ENCODE measurements at places on chromosomes 16 and 17.
A peak's percentile ranks its signal among the peaks of the same experiment; 100 is the strongest.

GRCh38 chr16:68265078-68265920, 973 bp downstream of the SLC7A6 start:
- DNase-seq: peak; percentile 77

DNA sequence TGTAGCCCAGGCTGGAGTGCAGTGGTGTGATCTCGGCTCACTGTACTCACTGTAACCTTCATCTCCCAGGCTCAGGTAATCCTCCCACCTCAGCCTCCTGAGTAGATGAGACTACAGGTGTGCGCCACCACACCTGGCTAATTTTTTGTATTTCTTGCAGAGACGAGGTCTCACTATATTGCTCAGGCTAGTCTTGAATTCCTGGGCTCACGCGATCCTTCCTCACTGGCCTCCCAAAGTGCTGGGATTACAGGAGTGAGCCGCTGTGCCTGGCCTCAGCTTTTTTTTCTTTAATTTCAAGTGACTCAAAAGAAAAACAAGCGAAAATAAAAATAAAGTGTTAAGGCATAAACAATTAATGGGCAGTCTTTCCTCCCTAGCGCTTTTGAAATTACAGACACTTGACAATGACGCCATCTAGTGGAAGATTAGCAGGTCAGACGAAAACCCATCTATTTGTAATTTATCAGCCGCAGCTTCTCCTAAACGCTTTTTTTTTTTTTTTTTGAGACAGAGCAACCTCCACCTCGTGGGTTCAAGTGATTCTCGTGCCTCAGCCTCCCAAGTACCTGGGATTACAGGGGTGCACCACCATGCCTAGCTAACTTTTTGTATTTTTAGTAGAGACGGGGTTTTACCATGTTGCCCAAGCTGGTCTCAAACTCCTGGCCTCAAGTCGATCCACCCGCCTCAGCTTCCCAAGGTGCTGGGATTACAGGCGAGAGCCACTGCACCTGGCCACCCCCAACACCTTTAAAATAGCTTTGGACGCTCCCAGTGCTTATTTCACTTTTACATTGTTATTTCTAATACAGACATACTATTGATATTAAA, 28.1 kb upstream of the PECAM1 start:
- peak; percentile 63 for DNase-seq

DNA sequence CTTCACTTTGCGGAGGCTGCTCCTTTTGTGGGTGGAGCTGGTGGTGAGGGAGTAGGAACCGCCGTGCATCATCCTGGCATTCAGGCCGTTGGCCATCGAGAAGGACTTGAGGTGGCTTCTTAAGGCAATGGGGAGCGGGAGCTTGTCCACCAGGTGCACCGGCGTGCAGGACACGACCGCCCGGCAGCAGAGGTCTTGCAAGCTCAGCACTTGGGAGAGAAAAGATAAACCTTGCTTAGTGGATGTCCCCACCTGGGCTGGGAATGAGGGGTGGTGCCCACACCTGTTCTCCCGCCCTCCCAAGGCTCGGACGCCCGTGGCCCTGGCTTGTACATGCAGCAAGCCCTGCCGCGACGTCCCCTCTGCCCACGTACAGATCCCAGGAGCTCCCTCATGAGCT, 9.7 kb upstream of the WDR45B start:
- DNase-seq: no peak

- no peak for DNase-seq
These were observed 96.6 kb downstream of the HELZ start for GRCh38 chr17:67148352-67148751.

DNA sequence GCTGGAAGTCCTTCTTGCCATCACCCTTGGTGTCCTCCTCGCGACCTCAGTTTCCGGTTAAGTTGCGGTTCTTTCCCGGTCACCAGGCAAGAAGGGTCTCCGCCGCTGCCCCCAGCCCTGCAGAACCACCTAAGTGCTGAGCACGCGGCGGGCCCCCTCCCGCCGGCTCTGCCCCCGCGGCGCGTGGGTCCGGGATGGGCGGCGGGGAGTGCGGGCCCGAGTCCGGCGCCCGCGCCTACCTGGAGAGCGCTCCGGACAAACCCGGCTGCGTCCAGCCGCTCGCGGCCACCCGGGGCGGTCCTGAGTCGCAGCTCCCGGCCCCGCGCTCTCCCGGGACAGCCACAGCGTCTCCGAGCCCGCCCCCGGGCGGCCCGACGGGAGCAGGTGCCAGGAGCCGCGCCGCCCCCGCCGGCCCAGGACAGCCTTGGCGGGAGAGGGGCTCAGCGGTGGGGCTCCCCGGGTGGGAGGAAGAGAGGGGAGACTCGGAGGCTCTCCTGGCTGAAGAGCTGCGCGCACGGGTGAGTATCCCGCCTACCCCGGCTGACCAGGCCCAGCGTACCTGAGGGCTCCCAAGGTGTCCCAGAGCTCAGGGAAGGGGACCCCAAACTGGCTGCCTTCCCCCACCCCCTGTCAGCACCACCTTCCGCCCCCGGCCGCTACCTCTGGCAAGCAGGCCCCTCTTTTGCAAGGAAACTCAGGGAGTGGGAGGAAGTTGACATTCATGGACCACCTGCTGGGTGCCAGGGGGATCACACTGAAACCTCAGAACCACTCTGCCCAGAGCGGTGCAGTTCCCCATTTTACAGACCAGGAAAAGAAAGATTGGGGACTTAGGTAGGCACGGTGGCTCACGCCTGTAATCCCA, 22.2 kb upstream of the C17orf113 start:
- peak; percentile 27 for DNase-seq

DNA sequence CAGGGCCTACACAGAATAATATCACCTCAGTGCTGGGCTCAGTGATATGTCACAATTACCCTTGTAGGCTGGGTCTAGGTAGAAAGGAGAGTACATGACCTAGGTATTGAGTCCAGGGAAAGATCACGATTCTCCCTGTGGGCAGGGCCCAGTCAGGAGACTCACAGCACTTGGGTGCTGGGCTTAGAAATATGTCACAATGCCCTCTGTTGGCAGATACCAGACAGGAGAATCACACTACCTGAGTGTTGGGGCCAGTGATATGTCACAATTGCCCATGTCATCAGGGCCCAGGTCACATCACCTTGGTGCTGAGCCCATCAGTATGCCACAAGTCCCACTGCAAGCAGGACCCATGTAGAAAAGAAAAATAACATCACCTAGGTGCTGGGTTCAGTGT, 2105.5 kb downstream of the TP53TG3F start:
- no peak for DNase-seq

- no peak for DNase-seq
These were observed 47.6 kb downstream of the MED13 start for GRCh38 chr17:62017496-62017895.

DNA sequence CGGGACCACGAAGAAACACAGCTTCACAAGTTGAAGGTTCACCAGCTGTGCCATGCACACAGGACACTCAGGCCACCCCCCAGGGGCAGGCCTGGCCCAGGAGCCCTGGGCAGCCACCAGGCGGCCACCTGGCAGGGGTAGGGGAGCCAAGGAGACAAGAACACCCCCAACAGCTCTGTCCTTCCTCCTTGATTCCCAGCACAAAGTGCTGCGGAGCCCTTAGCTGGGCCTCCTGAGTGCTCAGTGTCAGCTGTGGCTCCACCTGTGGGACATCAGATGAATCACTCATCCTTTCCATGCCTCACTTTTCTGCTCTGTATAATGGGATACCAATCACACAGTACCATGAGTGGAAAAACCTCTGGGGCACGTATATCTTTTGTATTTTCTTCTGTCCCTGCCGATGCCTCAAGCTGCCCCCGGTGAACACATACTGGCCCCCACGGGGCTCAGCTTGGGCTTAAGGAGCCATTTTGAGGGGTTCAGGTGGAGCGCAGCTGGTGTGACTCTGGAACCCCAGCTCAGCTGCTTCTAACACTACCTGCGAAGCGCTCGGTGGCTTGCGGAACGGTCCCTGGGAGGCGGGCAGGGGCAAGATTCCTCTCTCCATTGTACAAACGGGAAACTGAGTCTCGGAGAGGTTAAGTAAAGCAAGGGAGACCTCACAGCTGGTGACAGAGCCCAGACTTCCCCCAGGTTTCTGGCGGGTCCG, 12.0 kb downstream of the GALK1 start:
- DNase-seq: no peak

DNA sequence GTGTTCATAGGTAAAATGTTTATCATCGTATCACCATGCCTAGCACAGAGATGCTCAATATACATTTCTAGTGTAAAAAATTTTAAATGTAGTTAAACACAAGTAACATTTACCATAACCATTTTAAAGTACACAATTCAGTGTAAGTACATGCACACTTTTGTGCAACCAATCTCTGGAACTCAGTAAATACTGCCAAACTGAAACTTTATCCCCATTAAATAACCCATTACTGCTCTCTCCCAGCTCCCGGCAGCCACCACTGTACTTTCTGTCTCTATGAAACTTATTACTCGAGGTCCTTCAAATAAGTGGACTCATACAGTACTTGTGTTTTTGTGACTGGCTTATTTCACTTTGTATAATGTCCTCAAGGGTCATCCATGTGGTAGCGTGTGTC, 29.0 kb downstream of the RMI2 start:
- DNase-seq: no peak

DNA sequence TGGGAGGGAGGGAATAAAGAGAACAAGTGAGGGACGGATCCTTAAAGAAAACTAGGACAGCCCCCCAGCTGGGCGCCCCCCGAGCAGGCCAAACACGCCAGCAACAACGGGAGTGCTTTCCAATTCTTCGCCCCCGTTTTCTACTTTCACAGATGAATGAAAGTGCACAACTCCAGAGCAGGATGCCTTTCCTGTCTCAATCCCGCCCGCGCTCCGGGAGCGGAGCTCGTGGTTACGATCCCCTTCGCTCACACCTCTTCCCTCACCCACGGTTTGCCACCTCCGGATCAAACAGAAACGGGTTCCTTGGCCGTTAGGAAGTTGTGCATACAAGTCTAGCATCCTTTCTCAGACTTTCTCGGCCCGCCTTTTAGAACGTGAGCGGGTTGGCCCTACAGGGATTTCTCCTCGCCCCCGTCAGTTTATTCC, 680 bp downstream of the SKA2 start:
- peak; percentile 63 for DNase-seq

DNA sequence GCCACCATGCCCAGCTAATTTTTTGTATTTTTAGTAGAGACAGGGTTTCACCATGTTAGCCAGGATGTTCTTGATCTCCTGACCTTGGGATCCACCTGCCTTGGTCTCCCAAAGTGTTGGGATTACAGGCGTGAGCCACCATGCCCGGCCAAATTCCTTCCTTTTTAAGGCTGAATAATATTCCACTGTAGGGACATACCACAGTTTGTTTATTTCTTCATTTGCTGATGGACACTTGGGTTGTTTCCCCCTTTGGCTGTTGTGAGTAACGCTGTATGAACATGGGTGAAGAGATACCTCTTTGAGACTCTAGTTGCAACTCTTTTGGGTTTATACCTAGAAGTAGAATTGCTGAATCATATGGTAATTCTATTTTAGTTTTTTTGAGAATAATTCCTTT, 13.1 kb upstream of the MGAT5B start:
- DNase-seq: no peak

GRCh38 chr17:9009737-9010136, 11.6 kb upstream of the NTN1 start:
- peak; percentile 50 for DNase-seq

GRCh38 chr16:53948734-53949430, 244.9 kb downstream of the FTO start:
- no peak for DNase-seq

DNA sequence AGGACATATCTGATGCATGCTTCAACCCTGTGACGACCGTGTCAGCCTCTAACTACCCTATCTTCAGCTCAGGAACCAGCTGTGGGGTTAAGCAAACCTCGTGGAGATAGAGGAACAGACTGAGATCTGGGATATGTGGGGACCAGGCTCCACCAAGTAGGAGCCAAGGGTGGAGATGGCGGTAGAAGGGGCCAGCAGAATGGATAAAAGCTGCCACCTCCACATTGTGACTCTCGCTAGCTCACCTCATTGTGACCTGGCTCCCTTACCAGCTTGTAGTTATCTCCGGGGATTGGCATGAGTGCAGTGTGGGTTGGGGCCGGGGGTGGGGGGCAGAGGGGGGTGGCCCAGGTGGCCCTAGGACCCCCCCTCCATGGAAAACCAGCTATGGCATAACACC, at the start of gene SPEM2:
TSS of gene SPEM2 (plus strand) at position 301 of the 400 bp plus-strand sequence. CDS start at position 374, 73 bp downstream.
- DNase-seq: no peak

GRCh38 chr16:60027351-60027750, 1293.2 kb upstream of the GOT2 start:
- no peak for DNase-seq
